ENCODE measurements at places on chromosomes 2 and 18. TPM values are rescaled to one million over a fixed set of nuclear protein-coding genes. Genes with fewer than 3 reads are reported as not detected.

The PGAP1 gene
- 82.4 TPM for total RNA-seq

The HNRNPLL gene
- total RNA-seq = 63.1 TPM

The GCG gene
- not detected for total RNA-seq

The FBXO15 gene
- total RNA-seq = 6.5 TPM

The GIGYF2 gene
- total RNA-seq = 98.7 TPM

The MARS2 gene
- 5.3 TPM for total RNA-seq

The CREG2 gene
- total RNA-seq = 8.1 TPM

The ACYP2 gene
- total RNA-seq = 30.6 TPM

DNA sequence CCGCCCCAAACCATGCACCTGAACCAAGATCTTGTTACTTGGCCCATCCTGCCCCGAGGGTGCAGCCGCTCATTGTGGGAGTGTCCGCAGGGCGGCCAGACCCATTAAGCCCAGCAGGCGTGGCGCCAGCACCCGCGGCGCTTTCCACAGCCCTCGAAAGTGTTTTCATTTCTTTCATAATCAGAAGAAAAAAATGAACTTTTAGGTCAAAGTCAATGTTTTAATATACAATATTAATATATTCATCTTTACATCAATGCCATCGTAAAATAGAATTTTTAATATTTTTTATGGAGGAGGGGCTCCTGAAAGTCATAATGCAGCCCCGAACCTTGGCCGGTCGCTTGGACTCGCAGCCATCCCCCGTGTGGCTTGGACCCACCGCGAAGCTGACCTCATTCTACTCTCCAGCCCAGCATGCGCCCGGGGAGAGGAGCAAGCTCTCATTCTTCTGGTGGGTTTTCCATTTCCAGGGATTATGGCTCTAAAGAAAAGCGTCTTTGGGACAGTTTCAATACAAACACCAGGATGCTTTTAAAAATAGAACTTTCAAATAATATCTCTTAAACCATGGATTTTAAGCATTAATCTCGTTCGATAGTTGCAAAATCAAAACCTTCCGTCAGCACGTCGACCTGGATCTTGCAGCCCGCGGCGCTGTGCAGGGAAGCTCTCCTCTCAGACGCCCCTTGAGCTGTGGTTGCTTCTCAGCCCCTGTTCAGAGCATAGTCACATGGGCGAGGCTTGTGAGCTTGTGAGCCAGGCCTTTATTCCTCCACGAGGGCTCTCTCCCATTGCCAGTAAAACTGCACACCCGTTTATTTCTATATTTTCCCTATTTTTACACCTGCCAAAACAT lies 17.2 kb upstream of the ASB1 start:
- H3K27me3 ChIP-seq = no peaks in the 10 kb centered on the region
- DNase-seq = peak; percentile 65
- H3K36me3 ChIP-seq = peaks cover 48% of the 10 kb centered on the region

DNA sequence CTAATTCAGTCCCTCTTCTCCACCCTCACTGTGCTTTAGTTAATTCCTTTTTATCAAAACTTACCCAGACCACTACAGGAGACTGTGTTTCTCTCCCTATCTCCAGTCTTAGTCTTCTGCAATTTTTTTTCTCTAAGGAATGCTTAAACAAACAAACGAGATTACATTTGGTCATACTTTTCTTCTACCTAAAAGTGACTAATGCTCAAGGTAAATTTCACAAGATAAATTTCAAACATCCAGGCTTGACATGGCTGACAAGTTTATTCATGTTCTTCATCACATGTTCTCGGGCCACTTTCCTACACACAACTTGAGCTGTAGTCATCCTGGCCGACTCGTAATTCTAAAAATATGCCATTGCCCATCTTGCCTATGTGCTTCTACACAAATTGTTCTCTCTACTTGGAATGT lies 23.2 kb upstream of the ACSL3 start:
- no peaks in the 10 kb centered on the region for H3K36me3 ChIP-seq
- H3K27me3 ChIP-seq = no peaks in the 10 kb centered on the region
- no peaks in the 10 kb centered on the region for H3K4me1 ChIP-seq
- no peak overlapping the region for H3K4me3 ChIP-seq

DNA sequence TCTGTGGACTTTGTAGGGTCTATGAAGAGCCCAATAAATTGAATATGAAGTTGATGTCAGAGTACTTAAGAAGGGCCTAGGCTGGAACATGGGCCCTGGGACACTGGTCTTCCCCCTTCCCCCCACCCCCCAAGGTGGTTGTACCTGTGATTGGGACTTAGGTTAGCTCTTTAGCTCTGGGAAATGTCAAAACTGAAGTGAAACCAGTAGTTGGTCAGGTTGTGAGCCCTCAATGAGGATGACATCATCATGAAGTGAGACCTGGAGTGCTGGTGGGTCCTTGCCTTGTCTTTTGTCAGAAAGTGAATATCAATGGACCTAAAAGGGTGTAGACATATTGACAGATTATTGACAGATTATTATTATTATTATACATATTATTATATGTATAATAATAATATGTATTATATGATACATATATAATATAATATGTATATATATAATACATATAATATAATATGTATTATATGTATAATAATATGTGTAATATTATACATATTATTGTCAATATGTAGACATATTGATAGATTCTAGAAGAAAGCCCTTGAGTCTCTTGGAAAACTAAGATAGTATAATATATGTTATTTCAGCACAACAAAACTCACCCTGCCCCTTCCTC lies 5.4 kb downstream of the MARS2 start:
- no peak overlapping the region for H3K4me3 ChIP-seq
- H3K36me3 ChIP-seq = peaks cover 2% of the 10 kb centered on the region
- no peaks in the 10 kb centered on the region for H3K27me3 ChIP-seq

DNA sequence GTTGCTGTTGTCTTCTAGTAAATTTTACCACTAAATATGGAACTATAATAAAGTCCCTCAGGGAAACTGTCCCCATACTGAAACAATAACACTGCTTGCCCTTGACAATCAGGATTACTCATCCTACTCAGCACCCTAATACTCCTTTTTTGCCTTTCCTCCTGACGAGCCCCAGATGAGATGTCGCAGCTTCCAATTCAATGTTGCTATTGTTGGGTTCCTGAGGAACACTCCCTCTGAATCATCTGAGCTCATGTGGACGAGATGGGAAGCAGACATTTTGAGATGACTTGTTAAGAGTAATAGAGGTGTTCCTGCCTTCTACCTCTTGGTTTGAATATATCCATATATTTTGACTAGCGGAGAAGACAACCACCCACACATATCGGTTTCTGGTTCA lies 187.8 kb upstream of the FAM98A start:
- H3K4me1 ChIP-seq = peaks cover 6% of the 10 kb centered on the region
- no peak for DNase-seq
- H3K27ac ChIP-seq = no peak overlapping the region
- H3K36me3 ChIP-seq = no peaks in the 10 kb centered on the region

- no peak overlapping the region for H3K4me3 ChIP-seq
- H3K36me3 ChIP-seq = no peaks in the 10 kb centered on the region
- no peaks in the 10 kb centered on the region for H3K4me1 ChIP-seq
- no peak overlapping the region for H3K27ac ChIP-seq
- H3K27me3 ChIP-seq = no peaks in the 10 kb centered on the region
Measured at GRCh38 chr2:82790206-82791021, 1668.7 kb downstream of the SUCLG1 start.

GRCh38 chr2:219707496-219708285 lies 80.3 kb downstream of the SLC4A3 start:
- no peak overlapping the region for H3K27ac ChIP-seq
- no peak overlapping the region for H3K4me3 ChIP-seq
- H3K4me1 ChIP-seq = peaks cover 4% of the 10 kb centered on the region

- H3K4me3 ChIP-seq = no peak overlapping the region
- no peaks in the 10 kb centered on the region for H3K27me3 ChIP-seq
- no peak overlapping the region for H3K27ac ChIP-seq
- no peaks in the 10 kb centered on the region for H3K36me3 ChIP-seq
- no peaks in the 10 kb centered on the region for H3K4me1 ChIP-seq
Measured at GRCh38 chr2:118732432-118732831, 115.0 kb downstream of the EN1 start.

DNA sequence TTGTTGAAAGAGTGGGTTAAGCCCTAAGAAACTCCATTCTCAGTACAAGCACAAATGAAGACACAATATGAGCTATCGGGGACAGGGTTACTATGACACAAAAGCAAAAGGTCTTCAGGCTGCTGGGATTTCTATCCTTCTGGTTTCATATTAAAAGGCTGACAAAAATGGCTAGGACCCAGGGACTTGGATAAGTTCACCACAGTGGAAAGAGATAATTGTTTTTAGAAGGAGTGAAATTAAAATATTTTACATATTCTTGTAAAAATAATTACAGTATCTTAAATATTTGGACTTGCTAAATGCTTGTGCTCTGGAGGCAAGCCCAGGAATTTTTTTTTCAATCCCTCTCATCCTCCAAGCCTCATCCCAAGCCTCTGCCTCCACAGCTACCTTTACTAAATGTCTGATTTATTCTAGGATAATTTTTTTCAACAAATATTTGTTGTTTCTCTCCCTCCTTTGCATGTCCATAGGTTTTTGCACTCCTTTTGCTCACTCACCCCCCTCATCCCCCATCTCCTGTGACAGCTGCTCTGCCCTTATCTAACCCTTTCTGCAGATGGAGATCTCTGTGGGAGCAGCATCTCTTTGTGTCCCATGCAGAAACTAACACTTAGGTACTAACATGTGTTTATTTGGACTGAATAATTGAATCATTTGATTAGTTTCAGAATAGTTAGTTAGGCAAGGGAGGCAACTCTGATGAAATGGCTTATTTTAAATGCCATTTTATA lies 47.8 kb upstream of the NABP1 start:
- no peaks in the 10 kb centered on the region for H3K4me1 ChIP-seq
- H3K27ac ChIP-seq = no peak overlapping the region
- DNase-seq = no peak
- no peak overlapping the region for H3K4me3 ChIP-seq

DNA sequence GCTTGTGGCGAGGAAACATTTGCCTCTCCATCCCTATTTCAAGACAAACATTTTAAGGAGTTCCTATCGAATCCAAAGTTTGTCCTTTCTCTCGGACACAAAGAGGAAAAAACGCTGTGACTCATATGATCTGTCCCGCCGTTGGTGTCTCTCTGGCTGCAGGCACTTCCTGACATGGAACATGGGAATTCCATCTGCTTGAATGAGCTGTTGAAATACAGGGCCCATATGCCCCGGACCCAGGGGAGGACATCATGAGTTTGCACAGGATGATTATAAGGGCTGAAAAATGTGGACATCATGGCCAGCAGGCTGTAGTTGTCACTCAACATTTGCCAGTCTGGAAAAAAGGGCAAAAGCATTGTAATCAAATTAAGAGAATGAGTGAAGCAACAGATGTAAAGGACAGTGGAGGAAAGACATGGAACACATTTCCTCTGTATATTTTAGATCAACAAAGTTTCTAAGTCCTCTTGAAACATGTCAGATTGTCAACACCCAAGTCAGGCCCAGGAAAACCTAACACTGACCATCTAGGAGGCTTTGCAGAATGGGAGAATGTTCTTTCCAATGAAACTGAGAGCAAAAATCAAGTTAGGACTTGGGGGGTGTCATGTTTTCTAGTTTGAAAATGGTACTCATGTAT lies 103.2 kb upstream of the SMIM21 start:
- DNase-seq = no peak
- H3K4me3 ChIP-seq = no peak overlapping the region
- H3K4me1 ChIP-seq = peaks cover 2% of the 10 kb centered on the region

- H3K27ac ChIP-seq = no peak overlapping the region
- H3K36me3 ChIP-seq = peaks cover 14% of the 10 kb centered on the region
- no peak overlapping the region for H3K4me3 ChIP-seq
- peaks cover 51% of the 10 kb centered on the region for H3K4me1 ChIP-seq
- DNase-seq = no peak
Measured at GRCh38 chr18:76456018-76456750, 38.9 kb downstream of the ZNF516 start.

DNA sequence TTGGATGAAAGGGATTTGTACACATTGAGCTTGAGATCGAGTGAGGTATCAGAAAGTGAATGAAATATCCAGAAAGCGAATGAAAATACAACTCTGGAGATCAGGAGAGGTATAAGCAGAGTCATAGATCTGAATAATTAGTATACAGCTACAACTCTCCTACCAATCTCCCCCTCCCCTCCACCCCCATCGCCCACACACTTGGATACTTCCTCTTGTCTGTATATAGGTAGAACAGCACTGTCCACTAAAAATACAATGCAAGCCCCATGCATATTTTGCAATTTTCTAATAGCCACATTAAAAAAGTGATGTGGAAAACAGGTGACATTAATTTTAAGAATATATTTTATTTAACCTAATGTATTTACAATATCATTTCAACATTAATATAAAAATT lies 23.7 kb upstream of the WIPF1 start:
- H3K4me1 ChIP-seq = peaks cover 9% of the 10 kb centered on the region
- no peak overlapping the region for H3K27ac ChIP-seq
- no peak for DNase-seq
- H3K36me3 ChIP-seq = no peaks in the 10 kb centered on the region
- no peaks in the 10 kb centered on the region for H3K27me3 ChIP-seq

- no peak overlapping the region for H3K27ac ChIP-seq
- no peak for DNase-seq
- no peaks in the 10 kb centered on the region for H3K4me1 ChIP-seq
- H3K36me3 ChIP-seq = no peaks in the 10 kb centered on the region
Measured at GRCh38 chr2:45280794-45281193, 271.5 kb upstream of the SIX2 start.

GRCh38 chr18:75207310-75208154 lies 1.4 kb downstream of the PTGR3 start:
- H3K4me3 ChIP-seq = peak overlapping the region; percentile 92
- no peak for DNase-seq
- peaks cover 6% of the 10 kb centered on the region for H3K36me3 ChIP-seq

- no peak overlapping the region for H3K4me3 ChIP-seq
- H3K27ac ChIP-seq = no peak overlapping the region
- no peak for DNase-seq
- no peaks in the 10 kb centered on the region for H3K4me1 ChIP-seq
- no peaks in the 10 kb centered on the region for H3K27me3 ChIP-seq
- no peaks in the 10 kb centered on the region for H3K36me3 ChIP-seq
Measured at GRCh38 chr2:107380912-107381311, 445.8 kb upstream of the RGPD4 start.

DNA sequence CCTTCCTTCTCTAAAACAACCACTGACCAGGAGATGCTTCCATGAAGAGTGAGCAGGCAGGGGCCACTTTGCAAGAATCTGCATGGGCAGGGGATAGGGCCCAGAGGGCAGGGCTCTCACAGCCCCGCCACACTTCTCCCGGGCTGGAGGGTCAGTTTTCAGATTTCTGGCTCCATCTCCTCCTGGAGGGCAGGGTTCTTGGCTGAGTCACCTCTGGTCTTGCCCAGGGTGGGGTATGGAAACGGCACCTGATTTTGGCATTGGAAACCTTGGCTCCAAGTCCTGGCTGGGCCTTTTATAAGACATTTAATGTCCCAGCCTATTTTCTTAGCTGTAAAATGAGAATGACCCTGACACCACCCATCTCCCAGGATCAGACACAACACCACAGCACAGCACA lies 27.6 kb upstream of the ASPRV1 start:
- no peak overlapping the region for H3K27ac ChIP-seq
- H3K36me3 ChIP-seq = peaks cover 40% of the 10 kb centered on the region
- H3K4me3 ChIP-seq = no peak overlapping the region
- H3K4me1 ChIP-seq = no peaks in the 10 kb centered on the region
- H3K27me3 ChIP-seq = no peaks in the 10 kb centered on the region
- DNase-seq = no peak

All from spinal cord (tissue), 10 donors.